ENCODE measurements at places on chromosomes 2 and 18.

- DNase-seq: no peak
Observed at GRCh38 chr2:239883326-239884050, 141.7 kb downstream of the NDUFA10 start.

GRCh38 chr2:67919490-67919889 is 143.3 kb downstream of the C1D start:
- no peak for DNase-seq

GRCh38 chr2:222298001-222298310 is 842 bp downstream of the PAX3 start:
- no peak for DNase-seq

DNA sequence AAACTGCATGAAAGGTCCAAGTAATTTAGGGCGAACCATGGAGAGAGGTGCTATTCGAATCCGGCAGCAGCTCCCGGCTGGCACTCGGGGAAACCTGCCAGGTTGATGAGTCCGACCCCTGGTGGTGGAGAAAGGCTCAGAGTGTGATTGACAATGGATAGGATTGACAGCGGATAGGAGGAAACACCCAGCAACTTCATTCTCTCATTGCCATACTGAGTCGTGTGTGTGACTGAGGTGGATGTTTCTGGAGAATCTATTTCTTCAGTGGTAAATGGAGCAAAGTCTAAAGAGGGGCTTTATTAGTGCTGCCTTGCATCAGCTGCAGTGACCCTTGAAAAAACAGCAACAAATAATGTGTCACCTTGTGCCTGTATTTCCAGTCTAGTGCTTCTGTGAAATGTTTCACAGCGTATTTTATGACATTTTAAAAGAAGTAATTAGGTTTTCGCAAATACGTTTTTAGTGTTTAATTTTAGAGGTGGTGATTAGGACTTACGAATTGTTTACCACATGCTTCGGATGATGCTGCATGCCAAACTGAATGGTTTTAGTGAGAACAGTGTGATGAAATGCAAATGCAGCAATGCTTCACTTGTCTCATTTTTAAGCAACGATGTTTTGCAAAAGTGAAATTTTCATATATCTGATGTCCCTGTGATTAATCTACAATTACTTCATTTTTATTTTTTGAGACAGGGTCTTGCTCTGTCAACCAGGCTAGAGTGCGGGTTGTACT is 102.0 kb downstream of the DCDC2C start:
- no peak for DNase-seq

DNA sequence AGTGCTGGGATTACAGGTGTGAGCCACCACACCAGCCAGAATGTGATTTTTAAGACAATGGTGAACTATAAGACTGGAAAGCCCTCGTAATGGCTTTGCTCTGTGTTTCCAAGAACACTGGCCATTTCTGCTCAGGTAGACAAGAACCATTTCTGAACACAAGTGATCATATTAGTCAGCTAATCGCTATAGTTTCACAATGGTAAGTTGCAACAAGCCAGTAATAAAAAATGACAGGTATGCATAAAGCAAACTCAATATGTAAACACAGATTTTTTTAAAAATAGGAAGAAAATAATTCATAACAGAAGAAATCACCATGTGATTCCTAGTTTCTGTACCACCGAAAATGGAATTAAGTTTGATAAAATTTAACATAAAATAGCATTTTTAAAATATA is 166.5 kb downstream of the THADA start:
- no peak for DNase-seq

DNA sequence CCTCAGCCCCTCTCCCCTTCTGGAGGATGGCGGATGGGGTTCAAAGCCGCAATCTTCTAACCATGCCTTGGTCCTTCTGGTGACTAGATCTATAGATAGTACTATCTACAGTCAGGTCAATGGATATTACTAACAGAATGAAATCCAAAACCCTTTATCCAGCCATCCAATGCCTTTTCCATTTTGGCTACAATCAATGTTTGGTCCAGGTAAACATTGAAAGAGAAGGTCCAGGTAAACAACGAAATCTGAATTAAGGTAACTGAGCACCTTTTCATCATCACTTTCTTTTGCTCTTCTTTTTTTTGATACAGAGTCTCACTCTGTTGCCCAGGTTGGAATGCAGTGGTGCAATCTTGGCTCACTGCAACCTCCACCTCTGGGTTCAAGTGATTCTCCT is 9.7 kb downstream of the PPP4R3B start:
- no peak for DNase-seq

DNA sequence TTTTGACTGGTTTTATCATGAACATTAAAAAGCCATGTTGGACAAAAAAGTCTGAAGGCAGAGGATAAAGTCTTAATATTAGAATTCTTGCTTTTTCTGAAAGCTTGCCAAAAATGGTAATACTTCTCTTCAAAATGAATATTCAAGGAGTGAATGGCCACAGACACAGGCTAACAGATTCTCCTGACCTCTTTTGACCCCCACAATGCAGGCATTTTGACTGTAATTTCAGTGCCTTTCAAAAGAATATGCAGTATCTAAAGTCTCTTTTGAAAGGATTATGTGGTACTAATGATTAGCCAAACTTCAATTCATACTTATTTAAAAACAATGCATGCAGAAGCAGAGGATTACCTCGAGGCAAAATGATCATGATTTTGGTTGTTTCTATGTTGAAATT is 557.8 kb upstream of the GCFC2 start:
- no peak for DNase-seq

GRCh38 chr2:61111708-61112107 is 46.0 kb downstream of the SANBR start:
- no peak for DNase-seq

- peak; percentile 37 for DNase-seq
Observed at GRCh38 chr2:36770542-36771287, 74.2 kb downstream of the VIT start.

DNA sequence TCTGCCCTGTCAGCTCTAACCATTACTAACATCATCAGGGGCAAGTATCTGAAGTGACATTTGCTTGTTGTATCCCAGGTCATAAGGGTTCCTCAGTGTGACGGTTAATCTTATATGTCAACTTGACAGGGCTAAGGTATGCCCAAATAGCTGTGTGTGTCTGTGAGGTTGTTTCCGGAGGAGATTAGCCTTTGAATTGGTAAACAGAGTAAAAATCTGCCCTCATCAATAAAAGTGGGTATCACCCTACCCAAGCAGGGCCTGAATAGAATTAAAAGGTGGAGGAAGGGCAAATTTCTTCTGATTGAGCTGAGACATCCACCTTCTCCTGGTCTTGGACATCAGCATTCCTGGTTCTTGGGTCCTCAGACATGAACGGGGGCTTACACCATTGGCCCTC is 12.8 kb upstream of the TGFA start:
- no peak for DNase-seq

DNA sequence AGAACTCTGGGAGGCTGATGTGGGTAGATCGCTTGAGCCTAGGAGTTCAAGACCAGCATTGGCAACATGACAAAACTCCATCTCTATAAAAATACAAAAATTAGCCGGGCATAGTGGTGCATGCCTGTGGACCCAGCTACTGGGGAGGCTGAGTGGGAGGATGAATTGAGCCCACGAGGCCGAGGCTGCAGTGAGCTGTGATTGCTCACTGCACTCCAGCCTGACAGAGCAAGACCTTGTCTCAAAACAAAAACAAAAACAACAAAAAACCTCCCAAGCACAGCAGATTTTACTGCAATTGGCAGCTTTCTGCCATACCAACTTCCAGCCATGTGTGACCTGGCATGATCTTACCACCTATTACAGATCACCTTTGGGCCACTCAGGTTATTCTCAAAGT is 57.7 kb upstream of the LRPPRC start:
- no peak for DNase-seq

GRCh38 chr2:46131-46470 is 204 bp downstream of the FAM110C start:
- DNase-seq: no peak

GRCh38 chr2:2750867-2751714 is 420.0 kb upstream of the MYT1L start:
- no peak for DNase-seq

- DNase-seq: peak; percentile 50
Observed at GRCh38 chr2:187542123-187542522, 12.1 kb downstream of the TFPI start.

GRCh38 chr2:108580050-108580449 is 45.8 kb downstream of the LIMS1 start:
- no peak for DNase-seq

DNA sequence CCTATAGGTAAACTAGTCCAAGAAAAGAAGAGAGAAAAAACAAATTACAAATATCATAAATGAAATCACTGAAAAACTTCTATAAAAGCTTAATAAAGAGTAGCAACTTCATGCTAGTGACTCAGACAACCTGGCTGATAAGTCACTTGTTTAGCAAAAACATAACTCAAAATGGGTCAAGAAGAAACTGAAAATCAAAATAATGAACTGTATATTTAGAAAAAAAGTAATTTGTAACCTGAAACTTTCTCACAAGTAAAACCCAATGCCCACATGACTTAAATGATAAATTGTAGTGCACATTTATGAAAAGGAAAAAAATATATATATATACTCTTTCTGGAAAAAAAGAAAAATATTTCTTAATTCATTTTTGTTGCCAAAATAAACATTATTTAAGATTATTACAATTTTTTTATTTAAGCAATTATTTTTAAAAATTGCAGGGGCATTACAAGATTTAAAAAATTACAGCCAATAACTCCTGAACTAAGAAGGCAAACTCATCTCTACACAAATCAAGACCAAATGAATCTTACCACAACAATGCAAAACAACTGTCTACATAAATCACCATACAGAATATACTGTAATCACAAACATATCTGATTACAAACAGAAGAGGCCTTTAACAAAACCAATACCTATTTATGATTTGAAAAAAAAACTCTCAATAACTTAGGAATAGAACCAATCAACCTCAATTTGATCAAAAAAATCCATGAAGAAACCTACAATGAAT is 406.3 kb downstream of the CDH7 start:
- DNase-seq: no peak

DNA sequence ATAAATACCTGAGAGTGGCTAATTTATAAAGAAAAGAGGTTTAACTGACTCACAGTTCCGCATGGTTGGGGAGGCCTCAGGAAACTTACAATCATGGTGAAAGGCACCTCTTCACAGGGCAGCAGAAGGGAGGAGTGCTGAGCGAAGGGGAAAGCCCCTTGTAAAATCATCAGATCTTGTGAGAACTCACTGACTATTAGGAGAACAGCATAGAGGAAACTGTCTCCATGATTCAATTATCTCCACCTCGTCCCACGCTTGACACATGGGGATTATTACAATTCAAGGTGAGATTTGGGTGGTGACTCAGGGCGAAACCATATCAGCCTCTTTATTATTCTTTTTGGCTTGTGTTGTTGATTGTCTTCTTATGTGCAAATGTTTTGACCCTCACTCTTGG is 76.2 kb downstream of the WDR7 start:
- no peak for DNase-seq

- DNase-seq: no peak
Observed at GRCh38 chr2:97675430-97676113, 6.1 kb downstream of the C2orf92 start.

- no peak for DNase-seq
Observed at GRCh38 chr2:188443207-188443606, 151.5 kb downstream of the GULP1 start.

GRCh38 chr2:229880892-229881586 is 40.8 kb downstream of the TRIP12 start:
- no peak for DNase-seq

DNA sequence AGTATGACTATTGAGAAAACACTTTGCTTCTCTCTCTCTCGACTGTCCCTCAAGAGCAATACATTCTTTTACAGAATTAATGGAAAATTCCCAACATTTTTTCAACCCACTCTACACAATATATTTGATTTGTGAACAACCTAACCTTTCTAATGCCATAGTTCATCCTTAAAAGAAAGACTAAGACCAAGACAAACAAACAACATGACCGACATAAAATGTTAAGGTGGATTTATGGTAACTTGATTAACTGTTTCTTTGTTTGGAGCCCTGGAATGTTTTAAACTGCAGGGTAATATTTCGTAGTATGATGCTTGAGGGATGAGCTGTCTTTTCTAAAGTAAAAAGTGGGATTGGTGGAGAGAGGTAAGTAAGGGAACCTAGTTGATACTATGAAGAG is 738.2 kb downstream of the MBD2 start:
- DNase-seq: no peak

GRCh38 chr2:186269536-186269935 is 216.5 kb upstream of the ZC3H15 start:
- no peak for DNase-seq

- no peak for DNase-seq
Observed at GRCh38 chr18:78642296-78642951, 337.2 kb upstream of the SALL3 start.

DNA sequence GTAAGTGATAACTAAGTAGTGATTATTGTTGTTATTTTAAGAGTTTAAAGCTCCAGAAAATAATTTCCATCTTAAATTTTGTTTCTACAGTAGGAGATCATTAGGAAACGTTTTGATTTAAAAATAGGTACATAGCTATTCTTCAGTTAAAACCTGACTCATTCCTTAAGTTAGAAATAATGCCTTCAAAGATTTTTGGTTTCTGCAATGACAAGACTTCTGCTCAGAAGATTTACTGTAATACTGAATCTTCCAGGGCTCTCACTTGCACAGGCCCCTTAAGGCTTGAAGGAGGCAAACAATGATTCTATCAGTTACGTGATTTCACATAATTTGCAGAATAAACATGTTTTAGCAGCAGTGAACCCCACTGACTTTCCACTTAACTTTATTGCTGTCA is 333.7 kb downstream of the RAD51AP2 start:
- DNase-seq: no peak

DNA sequence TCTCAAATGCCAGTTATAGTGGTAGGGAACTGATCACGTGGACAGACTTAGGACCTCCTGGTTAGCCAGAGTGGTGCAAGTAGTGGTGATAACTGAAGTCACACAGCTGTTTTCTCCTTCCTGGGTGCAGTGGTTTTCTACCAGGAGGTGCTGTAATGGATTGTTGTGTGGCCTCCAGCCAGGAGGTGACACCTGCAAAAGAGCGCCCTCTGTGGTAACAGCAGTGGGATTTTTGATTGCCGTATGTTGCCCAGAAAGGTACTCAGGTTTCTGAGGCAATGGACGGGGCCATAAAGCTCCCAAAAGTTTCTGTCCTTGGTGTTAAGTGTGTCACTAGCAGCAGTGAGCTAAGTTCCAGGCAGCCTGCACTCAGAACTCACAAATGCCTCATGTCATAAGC is 1358.1 kb upstream of the DDX18 start:
- no peak for DNase-seq

Data from HCEC 1CT (cell line).